ENCODE measurements at places on chromosomes 6 and 20. TPM values are rescaled to one million over a fixed set of nuclear protein-coding genes. Genes with fewer than 3 reads are reported as not detected.

The MAP3K5 gene
- total RNA-seq, result 1.7 TPM

GRCh38 chr20:59365611-59366285 lies 65.3 kb downstream of the EDN3 start:
- H3K27me3 ChIP-seq, result no peaks in the 10 kb centered on the region
- no peak overlapping the region for H3K27ac ChIP-seq
- no peak for DNase-seq
- H3K4me1 ChIP-seq, result no peaks in the 10 kb centered on the region
- H3K36me3 ChIP-seq, result no peaks in the 10 kb centered on the region

GRCh38 chr6:154488802-154489437 lies 21.6 kb downstream of the CNKSR3 start:
- no peaks in the 10 kb centered on the region for H3K36me3 ChIP-seq
- peak overlapping the region; percentile 80 for H3K27ac ChIP-seq
- peak; percentile 83 for DNase-seq
- no peaks in the 10 kb centered on the region for H3K27me3 ChIP-seq
- H3K4me3 ChIP-seq, result no peak overlapping the region

GRCh38 chr6:144447472-144447871 lies 162.3 kb downstream of the UTRN start:
- H3K27me3 ChIP-seq, result no peaks in the 10 kb centered on the region
- peaks cover 14% of the 10 kb centered on the region for H3K36me3 ChIP-seq
- H3K4me3 ChIP-seq, result no peak overlapping the region
- peak; percentile 57 for DNase-seq
- peaks cover 4% of the 10 kb centered on the region for H3K4me1 ChIP-seq

GRCh38 chr6:162973151-162973872 lies 245.5 kb downstream of the PACRG start:
- no peak overlapping the region for H3K4me3 ChIP-seq
- no peak overlapping the region for H3K27ac ChIP-seq
- H3K27me3 ChIP-seq, result no peaks in the 10 kb centered on the region
- H3K36me3 ChIP-seq, result no peaks in the 10 kb centered on the region
- DNase-seq, result no peak

Data from astrocyte (in vitro differentiated cells and primary cell).